Anterior cingulate cortex (tissue), 58 donors: ENCODE measurements at places on chromosomes 6 and 20.

- peak; percentile 27 for DNase-seq
These were observed 23.9 kb downstream of the SPDEF start for GRCh38 chr6:34532230-34532629.

GRCh38 chr6:166438211-166438861, 55.6 kb upstream of the MPC1 start:
- DNase-seq = no peak

- DNase-seq = no peak
These were observed 88.0 kb upstream of the UST start for GRCh38 chr6:148658681-148659430.

DNA sequence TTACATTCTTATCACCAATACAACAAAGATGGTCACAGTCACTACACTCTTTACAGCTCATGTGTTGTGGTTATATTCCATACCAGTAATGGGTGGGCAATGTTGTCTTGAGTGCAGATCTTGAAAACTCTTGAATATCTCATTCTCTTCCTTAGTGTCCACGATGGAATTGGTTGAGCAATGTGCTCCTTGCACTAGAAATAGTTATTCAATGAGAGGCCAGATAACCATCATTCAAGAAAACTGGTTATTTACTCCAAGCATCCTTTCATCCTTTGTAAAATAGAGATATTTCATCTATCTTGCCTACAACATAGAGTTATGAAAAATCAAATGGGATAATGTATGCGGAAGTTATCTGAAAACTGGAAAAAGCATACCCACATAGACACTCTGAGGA, 215.9 kb downstream of the ARHGAP18 start:
- no peak for DNase-seq

GRCh38 chr6:110786696-110787095, 28.6 kb downstream of the CDK19 start:
- no peak for DNase-seq

DNA sequence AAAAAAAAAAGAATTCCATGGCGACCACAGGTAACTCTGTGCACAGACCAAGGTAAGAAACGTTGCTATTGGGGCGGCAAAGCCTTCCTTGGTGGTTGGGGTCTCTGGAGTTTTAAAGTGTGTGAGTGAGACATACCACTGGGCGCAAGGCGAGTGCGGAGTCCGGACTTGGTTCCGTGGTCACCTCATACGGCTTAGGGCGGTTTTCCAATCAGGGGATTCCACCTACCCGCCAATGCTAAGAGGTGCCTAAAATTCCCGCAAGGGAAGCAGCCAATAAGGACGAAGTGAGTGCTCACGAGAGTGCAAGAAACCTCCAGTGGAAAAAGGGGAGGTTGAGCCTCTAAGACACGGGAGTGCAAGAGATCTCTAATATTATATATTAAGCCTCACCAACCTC, 68.6 kb upstream of the PRSS16 start:
- no peak for DNase-seq

DNA sequence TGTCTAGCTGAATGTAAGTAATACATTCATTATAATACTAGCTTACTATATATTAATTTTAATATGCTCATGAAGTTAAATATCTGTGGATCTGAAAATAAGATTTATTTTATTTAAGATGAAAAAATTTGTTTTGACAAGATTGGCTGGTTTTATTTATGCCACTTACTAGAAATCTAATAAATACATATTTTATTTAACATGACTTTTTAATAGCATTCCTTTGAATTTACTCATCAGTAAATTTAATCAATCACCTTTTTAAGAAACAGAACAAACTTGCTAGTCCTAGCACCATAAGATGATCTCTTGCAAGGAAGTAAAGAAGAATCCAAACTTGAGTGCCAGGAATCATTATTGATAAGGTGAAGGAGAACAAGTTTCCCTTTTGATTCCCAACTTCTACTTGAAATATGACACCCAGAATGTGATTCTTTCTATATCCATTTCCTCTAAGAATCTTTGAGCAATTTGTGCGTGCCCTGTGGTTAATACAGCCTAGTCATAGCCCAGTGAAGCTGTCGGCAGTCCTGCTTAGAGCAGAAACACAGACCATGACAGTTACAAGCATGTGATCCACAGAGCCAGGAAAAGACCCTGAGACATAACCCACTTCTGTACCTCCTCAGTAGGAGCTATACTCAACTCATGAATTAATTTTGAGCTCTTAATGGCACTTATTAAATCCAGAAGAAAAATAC, 282.3 kb upstream of the QKI start:
- no peak for DNase-seq

DNA sequence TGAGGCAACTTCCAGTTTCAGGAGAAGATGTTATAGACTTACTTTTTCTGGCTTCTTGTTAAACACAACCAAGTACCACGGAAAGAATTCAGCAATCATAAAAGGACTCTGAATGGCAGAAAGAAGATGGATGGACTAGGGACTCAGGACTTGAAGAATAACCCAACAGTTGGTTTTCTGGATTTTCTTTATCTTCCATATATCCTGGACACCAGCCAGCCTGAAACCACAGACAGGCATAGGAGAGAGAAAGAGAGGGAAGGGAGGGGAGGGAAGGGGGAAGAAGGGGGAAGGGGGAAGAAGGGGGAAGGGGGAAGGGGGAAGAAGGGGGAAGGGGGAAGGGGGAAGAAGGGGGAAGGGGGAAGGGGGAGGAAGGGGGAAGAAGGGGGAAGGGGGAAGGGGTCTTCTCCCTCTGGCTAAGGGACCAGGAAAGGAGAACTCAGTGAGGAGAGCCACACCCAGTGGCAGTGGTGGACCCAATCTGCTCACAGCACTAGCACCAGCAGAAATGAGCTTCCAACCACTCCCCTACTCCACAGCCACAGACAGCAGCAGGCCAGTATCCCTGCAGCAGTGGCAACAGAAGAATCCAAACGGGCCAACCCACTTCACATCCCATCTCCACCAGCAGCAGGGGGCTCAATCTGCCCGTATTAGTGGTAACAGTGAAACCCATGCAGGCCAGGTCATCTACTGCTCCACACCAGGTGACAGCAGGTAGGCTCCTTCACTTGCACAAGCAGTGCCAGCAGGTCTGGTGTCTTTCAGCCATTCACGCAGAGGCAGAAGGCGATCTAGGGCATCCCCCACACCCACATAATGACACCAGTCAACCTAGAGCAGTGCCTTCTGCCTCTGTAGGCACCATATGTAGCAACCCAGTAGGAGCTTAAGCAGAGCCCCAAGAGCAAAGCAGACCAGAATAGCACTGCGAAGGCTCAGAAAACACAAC, 78.6 kb downstream of the TRMT6 start:
- no peak for DNase-seq
